ENCODE measurements at places on chromosomes 16 and 17. TPM values are rescaled to one million over a fixed set of nuclear protein-coding genes. Genes with fewer than 3 reads are reported as not detected.

DNA sequence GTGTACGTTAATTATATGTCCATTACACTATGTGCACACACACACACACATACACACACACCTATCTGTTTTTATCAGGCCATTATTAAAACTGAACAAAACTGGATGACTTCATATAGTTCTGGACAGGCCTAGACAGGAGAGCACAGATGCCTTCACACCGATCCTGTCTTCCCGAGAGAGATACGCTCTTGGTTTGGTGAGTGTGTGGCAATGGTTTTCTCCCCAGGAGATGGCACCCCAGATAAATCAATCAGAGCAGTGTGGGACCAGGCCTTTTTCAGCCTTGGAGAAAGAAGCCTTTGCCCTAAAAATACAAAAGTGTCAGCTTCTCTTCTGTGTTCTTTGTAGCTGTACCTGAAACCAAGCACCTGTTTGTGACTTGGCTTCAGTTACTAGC is 83.7 kb downstream of the CPPED1 start:
- DNase-seq: peak; percentile 39

DNA sequence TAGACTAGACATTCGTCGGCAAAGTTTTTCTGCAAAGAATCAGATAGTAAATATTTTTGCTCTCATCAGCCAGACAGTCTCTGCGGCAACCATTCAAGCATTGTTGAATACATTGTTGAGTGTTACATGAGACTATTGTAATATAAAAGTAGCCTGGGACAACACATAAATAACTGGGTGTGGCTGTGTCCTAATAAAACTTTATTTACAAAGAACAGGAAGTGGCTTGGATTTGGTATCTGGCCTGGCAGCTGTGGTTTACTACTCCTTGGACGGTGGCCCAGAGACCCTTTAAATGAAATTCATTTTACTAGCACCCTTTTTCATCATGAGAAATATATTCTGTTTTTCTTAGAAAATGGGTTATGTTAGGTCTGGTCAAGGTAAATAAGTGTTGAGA is 297.2 kb downstream of the WWOX start:
- no peak for DNase-seq

DNA sequence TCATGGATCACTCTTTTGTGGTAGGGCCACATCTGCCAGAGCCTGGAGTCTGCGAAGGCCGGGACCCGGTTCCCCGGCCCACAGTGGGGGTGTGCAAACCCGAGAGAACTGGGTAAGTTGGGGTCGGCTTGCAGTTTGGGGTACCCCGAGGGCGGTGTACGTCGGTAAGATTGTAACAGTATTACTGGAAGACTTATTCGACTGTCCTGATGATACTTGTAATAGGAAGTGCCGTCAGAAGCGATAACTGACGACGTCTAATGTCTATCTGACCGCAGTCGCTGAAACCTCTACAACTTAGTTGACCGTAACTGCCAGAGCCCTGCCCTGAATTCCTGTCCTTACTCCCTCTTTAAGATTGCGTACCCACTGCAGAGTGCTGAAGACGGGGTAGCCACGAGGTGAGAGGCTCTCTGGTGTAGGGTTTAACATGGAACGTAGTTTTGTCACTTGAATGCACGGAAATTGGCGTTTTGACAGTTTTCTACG is 24.0 kb downstream of the TRPV2 start:
- no peak for DNase-seq

DNA sequence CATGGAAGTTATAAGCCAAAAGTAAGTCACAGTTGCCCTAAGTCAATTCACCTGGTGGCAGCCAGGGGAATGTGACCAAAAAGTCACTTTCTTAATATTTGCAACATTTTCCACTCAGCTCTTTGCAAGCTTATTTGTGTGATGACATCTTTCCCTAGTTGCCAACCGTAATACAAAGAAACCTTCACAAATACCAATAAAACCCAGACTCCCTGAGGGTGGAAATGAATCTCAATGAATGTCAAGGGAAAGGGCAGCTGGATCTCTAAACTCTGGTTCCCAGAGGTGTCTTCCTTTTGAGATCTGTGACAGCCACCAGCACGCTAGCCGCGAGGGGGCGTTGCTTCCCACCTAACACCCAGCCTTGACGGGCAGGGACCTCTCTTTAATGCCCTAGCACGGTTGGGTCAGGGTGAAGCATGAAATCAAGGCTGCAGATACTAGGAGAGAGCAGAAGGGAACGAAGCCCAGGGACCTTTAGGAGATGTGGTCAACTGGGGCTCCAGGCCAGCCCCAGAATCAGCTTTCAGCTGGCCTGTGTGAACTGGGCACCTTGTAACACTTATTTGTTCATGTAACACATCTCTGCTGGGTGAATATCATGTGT is 82.2 kb downstream of the CMC2 start:
- DNase-seq: peak; percentile 16

GRCh38 chr17:65707780-65708179 is 146.3 kb upstream of the AXIN2 start:
- no peak for DNase-seq

GRCh38 chr16:67413978-67414911 is 2.0 kb downstream of the ZDHHC1 start:
- no peak for DNase-seq

DNA sequence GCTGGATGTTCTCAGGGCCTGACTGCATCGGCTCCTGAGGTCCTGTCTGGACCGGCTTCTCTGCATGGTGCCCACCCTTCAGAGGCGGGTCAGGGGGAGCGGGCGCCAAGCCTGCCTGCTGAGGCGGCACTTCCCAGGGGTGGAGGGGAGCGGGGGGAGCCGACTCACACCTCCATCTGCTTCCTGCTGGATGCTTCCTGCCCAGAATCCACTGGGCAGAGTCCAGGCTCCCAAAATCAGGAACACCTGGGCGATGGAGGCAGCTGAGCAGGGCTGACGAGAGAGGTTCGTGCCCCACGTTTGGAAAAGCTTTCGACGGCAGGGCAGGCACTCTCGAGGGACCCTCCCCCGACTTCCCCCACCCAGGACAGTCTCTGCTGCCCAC is 42.2 kb downstream of the TIMM22 start:
- DNase-seq: no peak

- peak; percentile 27 for DNase-seq
Observed at GRCh38 chr16:2426941-2427361, 2.3 kb upstream of the CCNF start.

The SEPTIN1 gene
- polyA plus RNA-seq: 0.03 TPM

The ABCC6 gene
- 0.20 TPM for polyA plus RNA-seq

The CCL5 gene
- polyA plus RNA-seq: 0.07 TPM
